ENCODE measurements at places on chromosomes 2 and 18.

- DNase-seq: no peak
Observed at GRCh38 chr2:10876394-10876793, 35.3 kb upstream of the KCNF1 start.

DNA sequence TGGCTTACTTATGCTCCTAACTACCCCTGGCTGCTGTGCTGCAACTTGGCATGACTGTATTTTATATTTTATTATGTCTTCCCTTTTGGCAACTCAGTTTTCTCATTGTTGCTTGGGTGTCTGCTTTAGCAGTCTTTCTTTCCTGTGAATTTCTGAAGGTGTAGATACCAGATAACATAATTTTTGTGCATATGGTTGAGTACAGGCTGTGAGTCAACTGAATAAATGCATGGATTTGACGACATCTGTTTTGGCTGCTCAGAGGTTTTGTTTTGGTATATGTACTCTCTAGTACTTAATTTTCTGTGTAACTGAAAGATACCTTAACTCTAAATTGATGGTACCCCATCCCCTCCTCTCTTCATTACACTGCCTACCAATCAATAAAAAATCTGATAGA, 303.1 kb downstream of the PTPRM start:
- no peak for DNase-seq

DNA sequence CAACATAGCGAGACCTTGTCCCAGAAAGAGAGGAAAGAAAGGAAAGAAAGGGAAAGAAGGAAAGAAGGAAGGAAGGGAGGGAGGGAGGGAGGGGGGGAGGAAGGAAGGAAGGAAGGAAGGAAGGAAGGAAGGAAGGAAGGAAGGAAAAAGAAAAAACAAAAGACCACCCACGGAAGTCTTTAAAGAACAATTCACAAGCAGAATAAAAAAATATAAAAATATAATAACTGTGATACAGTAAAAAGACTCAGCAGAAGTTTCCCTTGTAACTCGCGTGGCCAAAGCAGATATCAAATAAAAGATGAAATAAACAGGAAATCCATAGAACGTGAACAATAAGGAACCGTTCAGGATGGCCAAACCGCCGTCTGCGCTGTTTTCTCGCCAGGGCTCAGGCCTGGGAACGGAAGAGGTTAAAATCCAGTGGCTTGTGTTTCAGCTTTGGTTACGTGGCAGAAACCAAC, 1.2 kb upstream of the SLC1A4 start:
- DNase-seq: no peak

GRCh38 chr18:10141559-10141958, 227.7 kb downstream of the VAPA start:
- no peak for DNase-seq

DNA sequence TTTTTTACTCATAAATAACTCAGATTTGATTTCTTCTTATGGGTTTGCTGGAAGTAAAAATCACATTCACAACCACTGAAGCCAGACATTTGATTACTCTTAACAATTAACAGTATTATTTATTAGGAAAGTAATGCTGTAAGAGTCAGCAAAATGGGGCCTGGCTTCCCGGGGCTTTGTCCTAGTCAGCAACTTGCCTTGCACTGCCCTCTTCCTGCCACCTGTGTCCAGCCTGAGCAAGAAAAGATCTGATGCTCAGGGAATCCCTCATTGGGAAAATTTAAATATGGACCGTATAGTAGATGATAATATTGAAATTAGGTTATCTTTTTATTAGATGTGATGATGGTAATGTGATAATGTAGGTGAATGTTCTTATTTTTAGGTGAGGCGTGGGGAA, 30.8 kb upstream of the ACYP2 start:
- peak; percentile 33 for DNase-seq

GRCh38 chr18:23998820-23999219, 15.7 kb upstream of the TTC39C start:
- no peak for DNase-seq

DNA sequence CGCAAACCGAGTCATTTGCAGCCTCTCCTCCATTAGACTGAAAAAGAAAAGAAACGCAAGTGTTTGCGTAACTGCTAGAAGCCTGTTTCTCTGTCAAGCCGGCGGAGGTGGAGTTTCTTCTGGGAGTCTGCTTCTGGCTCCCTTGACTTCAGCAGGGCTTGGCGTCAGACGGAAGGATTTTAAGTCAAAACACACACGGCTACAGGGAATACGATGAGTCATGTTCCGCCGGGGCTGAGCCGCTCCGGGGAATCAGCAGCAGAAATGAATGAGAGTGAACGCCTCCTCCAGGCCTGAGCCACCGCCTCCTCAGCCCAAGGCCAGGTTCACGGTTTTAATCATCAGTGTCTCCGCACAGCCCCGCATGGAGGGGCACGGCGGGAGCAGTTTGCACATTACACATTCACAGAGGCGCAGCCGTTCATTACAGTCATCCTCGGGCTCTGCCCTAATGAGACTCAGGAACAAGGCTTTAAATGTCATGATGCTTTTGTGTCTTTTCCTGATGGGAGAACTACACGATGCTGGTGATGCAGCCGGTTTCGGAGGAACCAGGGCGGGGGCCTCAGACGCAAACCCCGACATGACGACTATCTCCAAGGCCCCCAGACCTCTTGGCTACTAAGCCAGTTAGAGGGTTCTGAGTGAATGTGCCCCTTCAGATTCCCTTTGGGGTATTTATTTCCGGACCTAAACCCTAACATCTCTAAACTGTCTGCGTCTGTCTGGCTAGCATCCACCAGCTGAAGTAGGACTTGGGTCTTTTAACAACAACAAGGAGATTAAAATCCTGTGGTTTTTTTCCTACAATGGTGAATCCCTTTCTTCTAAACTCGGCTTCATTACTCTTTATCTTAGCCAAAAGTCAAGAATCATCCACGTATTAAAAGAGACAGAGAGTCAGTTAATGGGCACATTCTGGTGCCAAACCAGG, 11.1 kb upstream of the SCG2 start:
- peak; percentile 91 for DNase-seq

DNA sequence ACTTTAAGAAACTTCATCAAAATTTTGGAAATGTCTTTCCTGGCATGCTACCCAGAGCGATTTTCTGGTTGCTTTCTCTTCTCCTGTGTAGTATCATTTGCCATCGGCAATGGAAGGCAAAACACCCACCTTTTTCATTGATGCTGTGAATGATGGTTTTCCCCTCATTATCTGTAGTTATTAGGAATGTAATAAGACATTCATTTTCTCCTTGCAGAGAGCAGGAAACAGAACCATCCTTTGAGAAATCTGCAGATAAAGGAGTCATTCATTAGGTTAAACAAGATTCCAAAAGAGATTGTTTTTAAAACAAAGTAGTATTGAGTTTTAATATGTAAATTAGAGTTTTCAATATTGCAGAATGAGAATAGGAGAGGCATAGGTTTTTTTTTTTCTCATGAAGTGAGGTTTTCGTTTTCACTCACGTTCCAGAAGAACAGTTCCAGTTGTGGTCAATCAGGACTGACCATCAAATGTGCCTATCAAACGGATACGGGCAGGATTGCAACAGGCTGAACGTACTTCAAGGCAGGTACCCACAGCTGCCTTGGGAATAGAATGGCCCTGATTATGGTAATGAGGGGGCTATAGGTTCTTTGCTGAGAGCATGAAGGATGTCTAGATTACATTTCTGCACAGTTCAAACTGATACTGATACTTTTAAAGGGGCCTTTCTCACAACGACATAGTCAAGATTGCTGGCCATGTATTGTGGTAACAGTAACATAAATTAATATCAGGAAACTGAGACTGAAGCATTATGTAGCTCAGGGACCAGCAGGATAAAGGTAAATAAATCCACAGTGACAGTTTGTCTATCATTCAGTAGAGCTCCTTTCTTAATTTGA, 49.8 kb upstream of the PLA2R1 start:
- no peak for DNase-seq

DNA sequence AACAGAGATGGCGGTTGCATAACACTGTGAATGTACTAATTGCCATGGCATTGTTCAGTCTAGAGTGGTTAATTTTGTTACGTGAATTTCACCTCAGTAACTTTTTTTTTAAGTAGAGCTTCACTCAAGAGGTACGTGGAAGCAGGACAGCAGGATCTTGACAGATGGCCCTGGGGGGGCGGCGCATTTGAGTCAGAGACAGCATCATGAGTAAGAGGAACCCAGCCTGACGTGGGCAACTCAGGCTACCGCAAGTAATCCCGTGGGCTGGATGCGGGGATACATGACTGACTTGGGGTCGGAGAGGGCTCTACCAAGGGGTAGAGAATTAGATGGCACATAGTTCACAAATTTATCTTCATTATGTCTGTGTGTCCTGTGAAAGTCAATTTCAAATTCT, 38.1 kb upstream of the DAPL1 start:
- no peak for DNase-seq

GRCh38 chr2:165240916-165241315, 1.7 kb downstream of the SCN2A start:
- no peak for DNase-seq

DNA sequence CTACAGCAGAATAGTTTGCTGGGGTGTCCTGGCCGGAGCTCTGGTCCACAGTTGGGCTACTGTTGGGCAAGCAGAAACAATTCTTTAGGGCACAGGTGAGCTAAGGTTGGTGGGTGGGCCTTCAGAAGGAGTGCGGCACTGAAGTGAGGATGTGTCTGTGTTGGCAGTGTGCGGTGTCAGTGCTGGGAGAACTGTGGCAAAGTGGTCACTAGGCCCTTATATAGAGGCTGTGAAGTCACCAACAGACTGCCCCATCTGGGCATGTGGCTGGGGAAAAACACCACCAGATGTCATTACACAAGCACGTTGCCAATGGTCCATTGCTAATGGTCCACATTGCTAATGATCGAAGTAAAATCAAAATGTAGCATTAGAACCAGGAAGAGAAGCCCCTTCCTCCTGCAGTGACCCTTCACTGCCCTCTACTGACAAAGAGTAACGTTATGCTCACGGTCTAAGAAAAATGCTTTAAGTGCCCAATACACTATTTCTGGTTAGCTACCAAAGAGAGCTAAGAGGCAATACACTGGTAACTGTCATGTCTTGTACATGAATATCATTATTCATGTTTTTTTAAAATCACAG, 21.3 kb downstream of the SCN1A start:
- DNase-seq: peak; percentile 66

DNA sequence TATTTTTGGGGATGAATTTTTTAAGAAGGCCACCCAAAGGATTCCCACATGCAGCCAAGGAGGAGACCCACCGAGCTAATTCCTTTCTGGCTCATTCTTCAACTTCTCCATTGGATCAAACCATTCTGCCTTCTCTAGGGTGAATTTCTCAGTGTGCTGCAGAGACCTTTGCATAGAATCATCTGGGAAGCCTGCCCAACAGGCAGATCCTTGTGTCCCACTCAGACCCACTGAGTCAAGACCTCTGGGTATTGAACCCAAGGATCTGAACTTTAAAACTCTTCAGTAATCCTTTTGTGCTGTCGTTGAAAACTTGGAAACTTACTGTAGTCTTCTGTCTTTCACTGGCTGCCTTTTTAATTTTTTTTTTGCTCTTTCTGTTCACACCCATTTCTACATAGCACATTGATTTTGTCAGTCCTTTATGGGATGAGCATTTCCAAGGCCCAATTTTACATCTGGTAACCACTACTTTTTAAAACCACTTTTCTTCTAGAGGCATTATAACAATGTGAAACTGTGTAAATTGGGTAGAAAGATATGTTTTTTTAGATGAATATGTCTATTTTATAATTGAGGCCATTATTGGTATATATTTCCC, 120.2 kb downstream of the TSN start:
- no peak for DNase-seq

DNA sequence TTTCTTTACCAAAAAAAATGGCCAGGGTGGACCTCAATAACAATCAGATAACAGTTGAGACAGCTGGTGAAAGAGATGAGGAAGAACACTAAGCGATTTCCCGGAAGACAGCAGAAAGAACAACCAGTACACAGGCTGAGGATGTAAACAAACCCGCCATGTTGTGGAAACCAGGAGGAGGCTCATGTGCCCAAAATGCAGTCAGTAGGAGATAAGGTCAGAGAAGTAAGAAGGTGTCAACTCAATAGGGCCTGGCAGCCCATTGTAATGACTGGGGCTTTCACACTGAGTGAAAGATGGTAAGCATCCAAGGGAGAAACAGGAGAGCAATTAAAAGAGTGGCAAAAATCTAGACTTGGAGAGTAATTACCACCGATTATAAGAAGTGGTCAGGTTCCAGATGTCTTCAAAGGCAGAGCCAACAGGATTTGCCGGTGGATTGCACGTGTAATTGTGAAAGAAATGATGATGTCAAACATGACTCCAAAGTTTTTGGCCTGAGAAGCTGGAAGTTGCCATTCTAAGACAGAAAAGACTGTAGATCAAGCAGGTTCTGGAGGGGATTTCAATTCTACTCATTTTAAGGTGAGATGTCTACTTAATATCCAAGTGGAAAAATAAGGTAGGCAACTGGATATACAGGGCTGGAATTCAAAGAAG, 77.7 kb upstream of the CYP1B1 start:
- DNase-seq: no peak

DNA sequence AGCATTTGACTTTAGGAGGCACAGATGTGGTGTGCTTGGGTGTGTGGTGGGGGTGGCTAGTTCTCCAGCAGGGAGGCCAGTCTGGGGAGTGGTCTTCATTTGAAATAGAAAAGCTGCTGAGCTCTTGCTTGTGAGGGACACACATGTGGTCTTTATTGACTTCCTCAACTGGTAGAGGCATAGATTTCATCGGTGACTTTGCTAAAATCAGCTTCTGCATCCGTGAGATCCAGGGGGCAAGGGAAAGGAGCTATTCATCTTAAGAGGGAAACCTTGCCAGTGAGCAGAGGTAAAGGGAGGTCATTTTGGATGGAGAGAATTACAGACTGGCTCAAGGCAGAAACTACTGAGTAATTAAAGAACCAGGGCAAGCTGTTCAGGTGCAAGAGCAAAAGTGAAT, 4.7 kb downstream of the MAPRE3 start:
- no peak for DNase-seq

- DNase-seq: peak; percentile 45
Observed at GRCh38 chr2:197309691-197310231, 819 bp downstream of the ANKRD44 start.

- DNase-seq: no peak
Observed at GRCh38 chr2:63432373-63432772, 155.9 kb downstream of the WDPCP start.

GRCh38 chr2:21123473-21124393, at the start of gene TDRD15:
TDRD15 (plus strand) TSS chr2:21123968; CDS start chr2:21137468, 13,500 bp downstream.
- no peak for DNase-seq

GRCh38 chr18:9760641-9761040, 52.5 kb downstream of the RAB31 start:
- peak; percentile 60 for DNase-seq

GRCh38 chr2:106316915-106317314, 122.8 kb upstream of the UXS1 start:
- DNase-seq: no peak

- DNase-seq: peak; percentile 95
Observed at GRCh38 chr2:48508461-48509124, 21.4 kb upstream of the STON1 start.

Measured in mesendoderm (in vitro differentiated cells).